ENCODE measurements at places on chromosomes 2 and 18.

DNA sequence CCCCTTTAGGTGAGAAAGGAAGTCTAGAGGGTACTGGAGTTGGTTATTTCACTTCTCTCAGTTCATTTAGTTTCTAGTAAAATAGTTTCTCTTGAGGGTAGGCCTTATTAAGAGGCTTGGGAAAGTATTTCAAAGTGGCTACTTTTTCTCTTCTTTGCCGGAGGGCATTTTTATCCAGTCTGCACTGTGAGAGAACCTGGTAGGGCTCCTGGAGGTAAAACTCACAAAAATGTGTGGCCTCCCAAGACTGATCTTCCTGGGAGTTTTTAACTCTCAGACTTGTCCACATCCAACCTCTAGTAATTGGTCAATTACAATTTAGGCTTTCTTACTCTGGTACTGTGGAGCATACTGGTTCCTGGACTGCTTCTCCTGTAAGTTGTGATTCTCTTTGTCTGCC is 28.0 kb downstream of the EHBP1 start:
- DNase-seq, result no peak

DNA sequence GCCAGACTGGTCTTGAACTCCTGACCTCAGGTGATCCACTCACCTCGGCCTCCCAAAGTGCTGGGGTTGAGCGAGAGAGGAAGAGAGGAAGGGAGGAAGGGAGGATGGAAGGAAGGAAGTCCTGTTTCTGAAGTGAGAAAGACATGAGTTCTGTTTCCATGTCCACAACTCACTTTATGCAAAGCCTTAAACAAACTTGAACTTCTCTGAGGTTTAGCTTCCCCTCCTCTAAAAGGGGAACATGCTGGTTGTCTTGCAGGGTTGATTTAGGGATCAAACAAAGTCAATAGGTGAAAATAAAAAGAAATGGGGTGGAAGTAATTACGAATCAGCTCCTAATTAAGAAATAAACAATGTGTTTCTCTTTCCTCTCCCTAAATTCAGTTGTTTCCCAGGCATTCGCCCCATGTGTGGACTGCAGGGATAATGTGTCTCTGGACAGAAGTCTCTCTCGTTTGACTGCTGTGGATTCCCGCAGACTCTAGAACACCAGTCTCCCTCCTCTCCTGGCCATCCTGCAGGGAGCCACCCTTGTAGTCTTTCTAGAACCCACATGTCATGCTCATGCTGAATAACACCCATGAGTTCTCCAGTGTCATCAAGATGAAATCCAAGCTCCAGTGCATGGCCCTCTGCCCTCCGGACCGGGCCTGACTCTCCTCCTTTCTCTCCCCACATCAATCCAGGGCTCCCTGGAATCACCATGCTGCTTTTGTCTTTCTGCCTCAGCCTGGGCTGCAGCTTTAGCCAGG is 229.3 kb upstream of the TRIB2 start:
- DNase-seq, result no peak

GRCh38 chr2:61090386-61090921 is 24.8 kb downstream of the SANBR start:
- no peak for DNase-seq

DNA sequence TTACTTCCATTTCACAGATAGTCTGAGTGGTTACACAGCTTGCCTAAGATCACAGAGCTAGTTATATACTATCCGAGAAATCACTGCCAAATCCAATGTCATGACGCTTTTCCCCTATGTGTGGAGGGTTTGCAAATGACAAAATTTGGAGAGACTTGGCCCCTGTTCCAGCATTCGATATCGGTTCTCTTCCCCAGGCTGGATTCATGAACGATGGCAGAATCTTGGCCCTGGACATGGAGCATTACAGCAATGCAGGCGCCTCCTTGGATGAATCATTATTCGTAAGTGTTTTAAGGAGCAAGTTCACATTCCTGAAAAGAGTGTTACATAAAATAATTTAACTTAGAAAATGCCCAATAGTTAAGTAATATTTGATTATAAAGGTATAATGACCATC is 55.1 kb downstream of the AOX1 start:
- DNase-seq, result no peak

DNA sequence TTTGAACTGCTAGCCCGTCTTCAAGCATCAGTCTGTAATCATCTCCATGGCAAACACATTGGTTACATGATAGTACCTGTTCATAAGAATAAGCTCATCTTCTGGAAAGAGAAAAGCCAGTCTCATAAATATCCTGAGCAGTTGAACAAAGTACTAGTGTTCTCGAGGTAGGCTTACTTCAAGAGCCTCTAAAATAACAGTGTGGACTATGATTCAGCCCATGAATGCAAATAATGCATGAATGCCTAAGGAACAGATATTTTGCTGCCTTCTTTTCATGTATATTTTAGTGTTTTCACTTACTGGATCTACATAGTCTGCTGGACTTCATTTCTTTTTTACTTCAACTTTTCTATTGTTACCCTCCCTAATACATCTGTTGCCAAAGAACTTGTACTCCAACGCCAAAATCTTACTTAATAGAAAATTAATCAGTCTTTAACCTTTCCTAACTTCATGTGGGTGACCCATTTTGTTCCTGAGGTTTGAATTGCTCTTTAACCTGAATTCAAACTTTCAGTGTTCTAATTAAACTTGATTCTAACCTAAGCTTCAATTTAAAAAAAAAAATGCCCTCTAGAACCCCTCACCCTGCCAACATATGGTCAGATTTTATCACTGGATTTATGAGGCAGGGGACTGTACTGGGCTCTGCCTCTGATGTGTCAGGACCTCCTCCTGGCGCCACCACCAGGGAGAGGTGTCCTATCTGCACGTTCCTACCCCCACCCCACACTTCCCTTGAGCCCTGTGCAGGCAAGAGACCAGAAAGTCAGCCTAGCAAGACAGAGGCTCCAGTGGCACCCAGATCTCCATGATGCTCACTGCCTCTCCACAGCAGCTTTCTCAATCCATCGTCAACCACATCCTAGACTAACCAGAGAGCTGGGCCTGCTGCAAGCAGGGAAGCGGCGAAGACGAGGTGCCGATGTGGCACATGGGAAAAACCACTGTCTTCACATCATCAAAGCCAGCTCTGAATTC is 264.7 kb upstream of the ID2 start:
- no peak for DNase-seq

- DNase-seq, result peak; percentile 26
Observed at GRCh38 chr18:60446821-60447220, 74.2 kb upstream of the MC4R start.

- no peak for DNase-seq
Observed at GRCh38 chr2:69076601-69077000, 63.6 kb downstream of the ANTXR1 start.

DNA sequence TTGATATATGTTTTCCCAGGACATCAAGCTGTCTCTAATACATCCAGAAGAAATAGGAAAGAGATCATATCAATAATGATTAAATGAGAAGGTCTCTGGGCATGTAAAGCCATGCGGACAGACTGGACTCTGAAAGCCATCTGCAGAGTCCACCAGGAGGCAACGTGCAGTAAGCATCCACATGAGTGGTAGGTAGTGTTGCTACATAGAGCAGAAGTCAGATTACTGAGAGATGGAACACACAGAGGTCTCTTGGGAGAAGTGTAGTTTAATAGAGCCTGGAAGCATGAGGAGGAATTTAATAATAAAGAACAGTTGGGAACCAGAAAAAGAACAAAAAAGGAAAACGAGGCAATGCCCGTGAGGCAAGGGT is 758.1 kb upstream of the DDX18 start:
- DNase-seq, result no peak

DNA sequence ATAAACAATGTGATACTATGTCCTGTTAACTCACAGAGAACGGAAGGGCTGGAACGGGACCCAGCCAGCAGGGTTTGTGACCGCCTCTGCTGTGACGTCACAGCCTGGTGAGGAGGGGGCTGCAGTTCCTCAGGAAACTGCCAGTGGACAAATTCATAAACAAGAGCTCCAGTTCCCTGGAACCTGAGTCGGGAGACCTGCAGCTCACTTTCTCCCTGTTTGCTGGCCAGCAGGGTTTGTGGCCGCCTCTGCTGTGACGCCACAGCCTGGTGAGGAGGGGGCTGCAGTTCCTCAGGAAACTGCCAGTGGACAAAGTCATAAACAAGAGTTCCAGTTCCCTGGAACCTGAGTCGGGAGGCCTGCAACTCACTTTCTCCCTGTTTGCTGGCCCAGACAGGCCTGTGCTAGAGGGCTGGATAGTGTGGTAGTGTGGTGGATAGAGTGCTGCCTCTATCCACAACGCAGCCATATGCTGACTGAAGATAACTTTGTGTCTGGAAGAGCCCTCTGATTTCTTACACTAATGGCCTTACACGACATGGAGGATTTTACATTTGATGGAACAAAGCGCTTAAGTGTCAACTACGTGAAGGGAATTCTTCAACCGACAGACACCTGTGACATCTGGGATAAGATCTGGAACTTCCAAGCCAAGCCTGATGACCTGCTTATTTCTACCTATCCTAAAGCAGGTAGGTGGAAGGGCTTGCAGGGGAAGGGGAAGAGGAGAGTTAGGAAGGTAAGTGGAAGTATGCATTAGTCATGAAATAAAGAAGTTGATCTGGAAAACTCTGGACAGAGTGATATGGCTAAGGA is at the start of gene SULT1C4:
Gene SULT1C4 (plus strand): TSS at position 140 of the 816 bp plus-strand sequence. CDS start 384 bp downstream, at position 524.
- peak; percentile 80 for DNase-seq

DNA sequence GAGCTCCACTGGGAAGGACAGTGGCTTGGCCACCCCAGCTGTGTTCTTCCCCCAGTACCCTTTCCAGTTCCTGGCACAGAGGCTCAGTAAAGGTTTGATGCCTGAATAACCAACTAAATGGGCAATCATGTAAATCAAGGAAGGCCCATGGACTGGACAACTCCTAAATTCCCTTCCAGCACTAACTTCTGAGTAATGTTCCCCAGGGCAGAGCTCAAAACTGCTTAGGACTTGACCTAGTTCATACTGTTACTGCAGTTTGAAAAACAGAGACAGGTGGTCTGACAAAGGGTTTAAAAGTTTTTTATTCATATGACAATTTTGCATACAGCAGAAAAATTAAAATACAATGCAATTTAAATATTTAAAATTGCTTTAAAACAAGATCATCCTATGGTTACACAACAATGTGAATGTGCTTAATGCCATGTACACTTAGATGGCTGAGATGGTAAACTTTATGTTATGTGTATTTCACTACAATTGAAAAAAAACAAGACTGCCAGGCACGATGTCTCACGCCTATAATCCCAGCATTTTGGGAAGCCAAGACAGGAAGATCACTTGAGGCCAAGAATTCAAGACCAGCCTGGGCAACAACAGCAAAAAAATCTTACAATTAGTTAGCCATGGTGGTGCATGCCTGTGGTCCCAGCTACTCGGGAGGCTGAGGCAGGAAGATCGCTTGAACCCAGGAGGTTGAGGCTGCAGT is 26.2 kb downstream of the PCBP1 start:
- no peak for DNase-seq

GRCh38 chr2:110659248-110659647 is 18.6 kb downstream of the BUB1 start:
- no peak for DNase-seq

DNA sequence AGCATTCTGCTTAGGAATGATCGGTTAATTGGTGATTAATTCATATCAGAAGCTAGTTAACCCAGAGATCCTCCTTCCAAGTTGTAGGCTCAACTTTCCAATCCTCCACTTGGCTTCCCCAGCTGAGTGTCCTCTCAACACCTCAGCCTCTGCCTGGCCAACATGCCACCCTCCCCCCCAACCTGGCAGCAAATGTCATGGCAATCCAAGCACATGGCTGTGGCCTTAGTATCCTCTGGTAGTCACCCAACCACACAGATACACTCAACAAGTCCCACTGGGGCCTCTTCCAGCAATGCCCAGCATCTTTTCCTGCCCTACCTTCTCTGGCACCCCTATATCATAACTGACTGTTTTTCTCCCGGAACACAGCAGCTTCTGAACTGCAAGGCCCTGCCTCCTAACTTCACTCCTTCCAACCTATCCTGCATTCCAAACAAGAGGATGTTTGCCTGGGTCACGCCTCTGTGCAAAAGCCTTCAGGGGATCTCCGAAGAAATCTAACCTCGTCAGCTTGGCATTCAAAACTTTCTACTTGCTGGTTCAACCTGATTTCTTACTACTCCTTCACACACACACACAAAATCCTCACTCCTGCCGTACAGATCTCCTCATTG is 195.0 kb downstream of the CYP26B1 start:
- no peak for DNase-seq

DNA sequence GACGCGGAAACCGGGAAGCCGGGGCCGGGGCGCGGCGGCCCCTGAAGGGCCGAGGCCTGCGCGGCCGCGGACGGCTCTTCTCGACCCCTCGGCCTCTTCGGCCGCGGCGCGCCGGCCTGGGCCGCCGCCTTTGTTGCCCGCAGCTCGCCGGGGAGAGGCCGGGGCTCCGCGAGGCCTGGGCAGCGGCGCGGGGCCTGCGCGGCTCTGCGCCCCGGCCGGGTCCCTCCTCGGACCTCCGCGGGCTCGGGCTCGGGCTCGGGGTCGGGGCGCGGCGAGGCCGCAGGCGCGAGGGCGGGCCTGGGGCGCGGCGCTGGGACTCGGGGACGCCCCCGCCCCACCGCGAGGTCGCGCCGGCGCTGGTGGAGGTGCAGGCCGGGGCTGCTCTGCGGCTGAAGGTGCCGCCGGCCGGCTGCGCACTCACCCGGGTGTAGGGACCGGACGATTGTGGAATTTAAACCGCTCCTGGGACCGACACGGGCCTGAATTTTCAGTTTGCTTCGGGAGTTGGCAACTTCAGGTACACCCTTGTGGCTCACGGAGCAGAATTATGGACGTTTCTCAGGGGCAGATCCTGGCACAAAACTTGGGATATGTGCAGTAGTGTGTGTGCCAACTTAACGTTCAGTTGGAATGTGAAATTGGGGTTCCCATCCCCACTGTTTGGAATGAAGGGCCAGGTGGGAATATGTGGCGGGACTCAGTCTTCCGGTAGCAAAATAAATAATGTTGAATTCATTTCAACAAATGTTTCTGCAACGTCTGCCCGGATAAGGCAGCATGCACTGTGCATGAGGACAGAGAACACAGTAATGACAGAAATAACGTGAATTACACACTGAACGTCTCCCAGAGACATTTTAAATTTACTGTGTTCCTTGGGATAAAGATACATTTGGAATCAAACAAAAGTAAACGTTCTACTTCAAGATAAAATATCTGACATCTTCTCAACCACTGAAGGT is 787 bp downstream of the SOCS6 start:
- DNase-seq, result peak; percentile 48

DNA sequence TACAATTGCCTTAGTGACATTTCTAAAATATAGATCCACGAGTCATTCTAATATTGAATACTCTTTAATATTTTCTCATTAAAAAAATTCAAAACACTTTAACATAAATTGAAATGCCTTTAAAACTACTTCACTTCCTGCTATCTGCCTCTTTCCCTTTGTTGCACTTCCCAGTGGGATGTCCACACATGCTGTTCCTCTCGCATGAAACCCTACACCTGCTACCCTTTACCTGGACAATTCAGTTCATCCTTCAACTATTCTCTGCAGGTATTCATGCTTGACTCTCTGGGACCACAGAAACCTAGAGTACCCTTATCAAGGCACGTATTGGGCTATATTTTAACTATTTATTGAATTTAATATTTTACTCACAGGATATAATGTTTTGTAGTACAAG is 373.3 kb upstream of the GALNT5 start:
- no peak for DNase-seq

- peak; percentile 20 for DNase-seq
Observed at GRCh38 chr2:39380525-39381150, 56.4 kb downstream of the MAP4K3 start.

- DNase-seq, result no peak
Observed at GRCh38 chr2:54226260-54226659, 29.8 kb downstream of the TSPYL6 start.
